ENCODE measurements at places on chromosomes 5 and 9.

DNA sequence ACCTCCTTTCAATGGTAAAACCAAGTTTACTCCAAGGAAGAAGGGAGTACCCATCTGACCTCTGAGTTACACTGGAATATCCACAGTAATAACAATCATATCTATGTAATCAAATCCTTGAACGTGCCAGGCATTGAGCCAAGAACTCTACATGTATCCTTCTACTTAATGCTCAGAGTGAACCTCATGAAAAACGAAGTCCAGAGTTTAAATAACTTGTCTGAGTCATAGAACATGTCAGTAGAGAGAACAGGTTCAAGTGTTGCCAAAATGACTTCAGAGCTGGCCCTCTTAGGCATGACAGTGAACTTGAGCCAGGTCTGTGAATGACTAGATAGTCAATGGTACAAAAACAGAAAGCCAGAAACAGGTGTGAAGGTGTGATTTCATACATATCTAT, 164.1 kb upstream of the ZNF618 start:
- no peak for DNase-seq

GRCh38 chr5:54326662-54327270, 16.4 kb upstream of the ARL15 start:
- no peak for DNase-seq

DNA sequence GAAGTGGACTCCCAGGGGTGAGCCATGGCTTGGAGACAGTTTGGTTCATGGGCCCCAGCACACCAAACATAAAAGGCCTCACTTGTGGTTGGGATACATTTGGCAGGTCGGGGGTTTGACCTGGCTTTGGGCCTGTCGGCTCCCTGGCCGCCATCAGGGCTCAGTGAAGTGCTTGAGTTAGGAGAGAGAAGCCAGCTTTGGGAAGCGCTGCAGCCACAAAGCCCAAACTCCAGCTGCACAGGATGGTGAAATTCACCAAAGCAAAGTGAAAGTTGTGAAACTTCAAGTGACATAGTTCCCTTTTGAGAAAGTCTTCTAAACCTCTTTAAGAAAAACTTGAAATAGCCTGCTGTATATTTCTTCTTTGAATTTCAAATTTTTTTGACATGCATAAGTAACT, 27.5 kb downstream of the SLC46A2 start:
- no peak for DNase-seq

GRCh38 chr9:34701023-34701768, 8.7 kb downstream of the CCL21 start:
- DNase-seq, result no peak

- no peak for DNase-seq
Observed at GRCh38 chr9:108001237-108001636, 511.7 kb upstream of the KLF4 start.

DNA sequence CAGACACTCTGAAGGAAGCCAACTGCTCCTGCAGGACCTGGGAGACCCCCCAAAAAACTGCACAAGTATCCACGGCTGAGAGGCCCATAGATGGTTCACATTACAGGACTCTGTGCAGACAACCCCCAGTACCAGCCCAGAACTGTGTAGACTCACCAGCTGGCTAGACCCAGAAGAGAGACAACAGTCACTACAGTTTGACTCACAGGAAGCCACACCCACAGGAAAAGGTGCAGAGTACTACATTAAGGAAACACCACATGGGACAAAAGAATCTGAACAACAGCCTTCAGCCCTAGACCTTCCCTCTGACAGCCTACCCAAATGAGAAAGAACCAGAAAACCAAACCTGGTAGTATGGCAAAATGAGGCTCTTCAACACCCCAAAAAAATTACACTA, 281.2 kb upstream of the RGMB start:
- no peak for DNase-seq

- DNase-seq, result no peak
Observed at GRCh38 chr5:66213533-66213932, 69.4 kb downstream of the SREK1 start.

GRCh38 chr5:62720031-62720441, 141.4 kb downstream of the LRRC70 start:
- no peak for DNase-seq

- DNase-seq, result no peak
Observed at GRCh38 chr5:7493622-7494021, 97.7 kb downstream of the ADCY2 start.

GRCh38 chr9:105690742-105691141, 3.6 kb upstream of the TMEM38B start:
- no peak for DNase-seq

GRCh38 chr9:135214054-135214640, 126.7 kb downstream of the OLFM1 start:
- no peak for DNase-seq

- peak; percentile 95 for DNase-seq
Observed at GRCh38 chr9:3880851-3881250, 355.1 kb upstream of the RFX3 start.

GRCh38 chr5:128358826-128359225, 179.2 kb downstream of the FBN2 start:
- no peak for DNase-seq

DNA sequence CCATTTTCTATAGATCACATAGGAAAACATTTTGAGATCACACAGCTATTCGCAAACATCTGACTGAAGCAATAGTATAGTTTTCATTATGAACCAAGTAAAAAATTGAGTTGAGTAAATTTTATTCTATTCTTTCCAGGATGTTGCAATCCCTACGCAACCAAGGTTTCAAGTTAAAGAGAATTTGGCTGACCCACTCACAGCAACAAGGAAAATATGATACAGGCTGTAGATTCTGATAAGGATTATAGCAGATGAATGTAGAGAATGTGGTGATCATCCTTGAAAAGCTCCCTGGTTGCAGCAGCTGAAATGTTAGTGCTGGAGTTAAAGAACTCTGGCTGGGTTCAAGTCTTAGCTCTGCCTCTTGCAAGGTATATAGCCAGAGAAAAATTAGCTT, 4.7 kb downstream of the ABCA1 start:
- no peak for DNase-seq
